ENCODE measurements at places on chromosomes 6 and 20. TPM values are rescaled to one million over a fixed set of nuclear protein-coding genes. Genes with fewer than 3 reads are reported as not detected.

Gene TREML1
- total RNA-seq, result not detected

Gene GTPBP2
- 23.6 TPM for total RNA-seq

Gene TMC2
- 3.4 TPM for total RNA-seq

Gene OR12D3
- not detected for total RNA-seq

Gene C4B
- total RNA-seq, result 14.5 TPM

Gene ACOT8
- 23.1 TPM for total RNA-seq

Gene TXLNB
- 0.25 TPM for total RNA-seq

Gene PIM1
- total RNA-seq, result 13.5 TPM

Gene MCCD1
- total RNA-seq, result not detected

Data from temporal lobe (tissue), 4 donors.